ENCODE measurements at places on chromosomes 1 and 21. TPM values are rescaled to one million over a fixed set of nuclear protein-coding genes. Genes with fewer than 3 reads are reported as not detected.
A peak's percentile ranks its signal among the peaks of the same experiment; 100 is the strongest.

DNA sequence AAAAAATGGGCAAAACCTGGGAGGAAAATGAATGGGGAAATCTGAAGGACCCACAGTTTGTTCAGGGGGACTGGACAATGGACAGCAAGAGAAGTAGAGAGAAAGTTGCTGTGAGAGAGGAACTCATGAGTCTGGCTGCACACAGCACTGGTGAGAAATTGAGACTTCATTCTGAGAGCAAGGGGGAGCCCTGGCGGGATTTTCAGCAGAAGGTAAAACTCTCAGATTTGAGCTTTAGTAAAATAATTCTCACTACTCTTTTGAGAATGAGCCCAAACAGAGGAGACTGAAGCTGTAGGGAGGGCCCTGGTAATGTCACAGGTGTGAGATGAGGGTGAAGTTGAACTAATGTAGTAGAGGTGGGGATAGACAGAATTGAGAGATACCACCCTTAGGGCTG lies 438.6 kb downstream of the OMA1 start:
- DNase-seq = no peak

DNA sequence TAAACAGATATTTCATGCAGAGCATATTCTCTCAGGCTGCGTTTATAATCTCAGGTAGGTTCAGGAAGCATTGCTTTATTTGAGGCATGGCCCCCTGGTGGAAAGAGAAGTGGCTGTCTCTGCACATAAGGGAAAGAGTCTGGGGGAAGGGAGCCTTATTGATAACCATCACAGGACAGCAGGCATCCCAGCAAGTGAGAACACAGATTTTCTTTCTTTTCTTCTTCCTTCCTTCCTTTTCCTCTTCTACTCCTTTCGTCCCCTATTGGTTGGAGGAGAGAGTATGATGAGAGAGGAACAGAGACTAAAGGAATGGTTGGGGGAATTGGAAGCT lies 21.9 kb downstream of the TSNAX start:
- DNase-seq = no peak

DNA sequence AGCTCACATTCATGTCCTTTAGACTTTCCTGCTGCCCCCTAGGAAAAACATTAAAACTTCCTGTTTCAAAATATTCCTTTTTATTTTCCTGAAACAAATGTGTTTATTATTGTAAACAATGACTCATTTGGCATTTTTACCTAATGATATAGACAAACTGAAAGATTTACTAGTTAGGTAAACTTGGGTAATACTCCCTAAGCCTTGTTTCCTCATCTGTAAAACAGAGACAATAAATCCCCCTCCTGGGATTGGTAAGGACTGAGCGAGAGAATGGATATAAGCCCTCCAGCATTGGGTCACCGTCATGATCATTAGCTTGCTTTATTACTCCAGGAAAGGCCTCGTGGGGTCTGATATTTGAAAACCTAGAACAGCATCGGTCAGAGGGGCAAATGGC lies 59.8 kb downstream of the LPAR3 start:
- DNase-seq = no peak

GRCh38 chr1:34786521-34787325 lies 5.7 kb downstream of the GJB3 start:
- peak; percentile 67 for DNase-seq

- DNase-seq = no peak
Observed at GRCh38 chr1:154418923-154419619, 13.9 kb downstream of the IL6R start.

GRCh38 chr21:42654179-42654912 lies 925 bp downstream of the PDE9A start:
- DNase-seq = no peak

DNA sequence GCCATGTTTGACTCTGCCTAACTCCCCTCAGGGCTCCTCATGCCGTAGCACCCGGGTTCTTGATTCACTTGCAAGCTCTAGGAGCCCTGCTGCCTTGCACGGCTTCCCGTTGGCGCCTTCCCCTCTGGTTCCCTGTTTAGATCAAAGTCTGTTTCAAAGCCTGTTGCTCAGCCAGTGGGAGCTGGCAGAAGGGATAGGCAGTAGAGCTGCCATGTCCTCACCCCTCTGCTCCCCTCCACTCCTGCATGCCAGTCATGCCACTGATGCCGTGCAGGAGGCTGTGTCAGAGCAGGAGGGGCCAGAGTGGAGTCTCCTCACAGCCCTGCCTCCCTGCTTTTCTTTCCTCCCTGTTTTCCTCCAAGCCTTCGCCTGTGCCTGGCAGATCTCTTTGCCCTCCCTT lies 26.5 kb downstream of the HMGCS2 start:
- peak; percentile 38 for DNase-seq

- peak; percentile 34 for DNase-seq
Observed at GRCh38 chr1:174005032-174005431, 17.1 kb downstream of the RC3H1 start.

GRCh38 chr21:32015461-32016139 lies 142.8 kb downstream of the HUNK start:
- DNase-seq = no peak

- DNase-seq = no peak
Observed at GRCh38 chr1:242128951-242129502, 130.1 kb upstream of the MAP1LC3C start.

DNA sequence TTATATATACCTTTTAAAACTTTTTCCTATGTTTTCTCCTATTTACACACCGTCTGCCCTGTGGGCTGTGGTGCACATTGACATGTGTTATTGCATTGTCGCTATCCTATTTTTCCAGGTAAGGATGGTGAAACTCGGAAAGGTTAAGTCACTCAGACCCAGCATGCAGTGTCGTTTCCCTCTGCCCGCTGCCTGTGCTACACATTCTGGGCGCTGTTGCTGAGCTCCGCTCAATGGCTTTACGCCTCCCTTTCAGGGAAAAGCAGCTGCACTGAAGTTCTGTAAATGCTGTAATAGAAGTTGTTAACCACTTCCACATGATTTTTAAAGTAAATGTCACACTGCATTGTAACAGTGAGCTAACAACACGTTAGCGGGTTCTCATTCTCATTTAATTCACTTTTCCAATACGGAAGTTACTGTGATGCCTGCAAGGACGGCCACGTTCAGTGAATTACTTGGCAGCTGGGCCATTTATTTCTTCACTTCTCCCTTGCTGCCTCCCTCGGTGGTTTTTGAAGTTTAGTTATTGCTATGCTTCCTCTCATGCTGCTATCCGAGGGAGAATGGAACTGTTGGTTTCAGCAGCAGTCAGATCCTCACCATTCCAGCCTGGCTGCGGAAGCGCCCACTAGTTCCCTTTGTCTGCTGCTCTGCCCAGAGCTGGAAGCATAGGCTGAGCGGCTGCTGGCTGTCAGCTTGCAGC lies 288.7 kb downstream of the SPATA17 start:
- DNase-seq = no peak

DNA sequence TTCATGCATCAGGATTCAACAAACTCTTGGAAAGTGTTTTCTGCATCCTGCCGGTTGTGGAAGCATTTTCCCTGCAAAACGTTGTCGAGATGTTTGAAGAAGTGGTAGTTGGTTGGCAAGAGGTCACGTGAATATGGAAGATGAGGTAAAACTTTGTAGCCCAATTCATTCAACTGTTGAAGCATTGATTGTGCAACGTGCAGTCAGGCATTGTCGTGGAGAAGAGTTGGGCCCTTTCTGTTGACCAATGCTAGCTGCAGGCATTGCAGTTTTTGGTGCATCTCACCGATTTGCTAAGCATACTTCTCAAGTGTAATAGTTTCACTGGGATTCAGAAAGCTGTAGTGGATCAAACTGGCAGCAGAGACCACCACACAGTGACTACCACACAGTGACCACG lies 57.0 kb upstream of the PRDM2 start:
- no peak for DNase-seq

Gene HTR1D
- 0.18 TPM for total RNA-seq

Gene FAM131C
- 0.28 TPM for total RNA-seq

Gene CAMK1G
- 0.83 TPM for total RNA-seq

Gene UTS2
- not detected for total RNA-seq
